Activated B cell treated with CpG ODN at 0.5 μM for 24 hours (primary cell): ENCODE measurements at places on chromosomes 3 and 15. TPM values are rescaled to one million over a fixed set of nuclear protein-coding genes. Genes with fewer than 3 reads are reported as not detected.

Gene HMG20A
- total RNA-seq = 53.9 and 56.5 TPM in 2 replicates

Gene PLCL2
- 33.3 and 40.0 TPM in 2 replicates for total RNA-seq

Gene FBXL2
- total RNA-seq = not detected in 2 replicates

Gene TRH
- not detected in 2 replicates for total RNA-seq

Gene OR5K2
- total RNA-seq = not detected in 2 replicates

Gene IL20RB
- total RNA-seq = 0.98 and 1.5 TPM in 2 replicates

Gene GOLGA8J
- 0.22 TPM in 1 of 2 replicates, not detected in the other for total RNA-seq

Gene MKRN2OS
- total RNA-seq = not detected in 2 replicates

Gene CCDC9B
- 0.91 and 2.1 TPM in 2 replicates for total RNA-seq
